ENCODE measurements at places on chromosomes 4 and X. TPM values are rescaled to one million over a fixed set of nuclear protein-coding genes. Genes with fewer than 3 reads are reported as not detected.

DNA sequence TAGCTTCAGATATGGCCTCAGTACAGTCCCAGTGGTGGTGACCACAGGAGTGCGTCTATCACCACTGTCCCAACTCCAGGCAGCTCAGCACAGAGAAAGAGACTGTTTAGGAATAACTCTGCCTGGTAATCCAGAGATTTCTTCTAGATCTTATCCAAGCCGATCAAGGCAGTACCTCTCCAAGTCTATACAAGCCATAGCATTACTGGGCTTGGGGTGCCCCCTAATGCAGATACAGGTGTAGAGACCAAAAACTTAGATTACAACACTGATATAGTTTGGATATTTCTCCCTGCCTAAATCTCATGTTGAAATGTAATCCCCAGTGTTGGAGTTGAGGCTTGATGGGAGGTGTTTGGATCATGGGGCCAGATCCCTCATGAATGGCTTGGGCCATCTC lies 100.9 kb downstream of the PTCHD1 start:
- no peak for ATAC-seq

MAGEA6 gene
- total RNA-seq = not detected

- peak; percentile 42 for ATAC-seq
Observed at GRCh38 chr4:123709336-123709735, 312.7 kb downstream of the SPRY1 start.

- no peak for ATAC-seq
Observed at GRCh38 chr4:41746025-41746439, 2.5 kb downstream of the PHOX2B start.

CXCL5 gene
- total RNA-seq = 0.12 TPM

PDK3 gene
- total RNA-seq = 6.8 TPM

SPIN2A gene
- total RNA-seq = not detected

- ATAC-seq = no peak
Observed at GRCh38 chrX:47958761-47959342, 44.9 kb downstream of the ZNF182 start.

UGT2B15 gene
- not detected for total RNA-seq
